ENCODE measurements at places on chromosomes 5 and 9.

GRCh38 chr9:33851301-33851700 lies 34.3 kb downstream of the UBE2R2 start:
- DNase-seq = no peak

DNA sequence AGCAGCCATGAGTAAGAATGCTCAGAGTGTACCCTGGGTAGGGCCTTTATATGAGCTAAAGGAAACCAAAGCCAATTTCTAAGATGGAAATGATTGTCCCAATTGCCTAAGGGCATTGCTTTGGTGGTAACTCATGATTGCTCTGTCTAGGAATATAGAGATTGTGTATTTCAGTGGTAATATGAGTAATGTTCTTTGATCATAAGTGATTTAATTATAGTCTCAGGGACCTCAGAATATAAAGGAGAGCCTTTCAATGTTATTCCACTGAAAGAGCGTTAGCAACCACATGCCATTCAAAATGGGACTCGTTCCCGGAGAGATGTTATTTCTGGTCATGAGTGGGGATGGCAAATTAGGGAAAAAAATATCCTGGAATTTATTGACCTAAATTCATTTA lies 340.5 kb downstream of the ARHGEF28 start:
- DNase-seq = no peak

- no peak for DNase-seq
These were observed 84.3 kb upstream of the CAST start for GRCh38 chr5:96577909-96578308.

GRCh38 chr5:142313682-142314081 lies 11.1 kb downstream of the SPRY4 start:
- DNase-seq = no peak

DNA sequence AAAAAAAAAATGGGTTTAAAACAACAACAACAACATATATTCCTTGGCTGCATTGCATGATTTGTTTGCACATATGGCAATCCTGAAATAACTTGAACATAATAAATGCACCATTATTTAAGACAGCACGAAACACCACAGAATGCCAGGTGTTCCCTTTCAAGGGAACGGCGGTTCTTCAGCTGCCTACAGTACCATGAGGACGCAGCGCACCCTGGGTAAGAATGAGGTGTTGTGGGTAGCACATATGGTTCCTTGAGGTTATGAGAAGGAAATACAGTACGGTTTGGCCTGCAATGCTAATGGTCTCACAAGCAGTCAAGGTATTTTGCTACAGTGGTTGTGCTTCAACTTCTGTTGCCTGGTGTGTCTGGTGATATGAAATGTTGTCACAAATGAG lies 174.8 kb downstream of the SLC12A2 start:
- DNase-seq = no peak

DNA sequence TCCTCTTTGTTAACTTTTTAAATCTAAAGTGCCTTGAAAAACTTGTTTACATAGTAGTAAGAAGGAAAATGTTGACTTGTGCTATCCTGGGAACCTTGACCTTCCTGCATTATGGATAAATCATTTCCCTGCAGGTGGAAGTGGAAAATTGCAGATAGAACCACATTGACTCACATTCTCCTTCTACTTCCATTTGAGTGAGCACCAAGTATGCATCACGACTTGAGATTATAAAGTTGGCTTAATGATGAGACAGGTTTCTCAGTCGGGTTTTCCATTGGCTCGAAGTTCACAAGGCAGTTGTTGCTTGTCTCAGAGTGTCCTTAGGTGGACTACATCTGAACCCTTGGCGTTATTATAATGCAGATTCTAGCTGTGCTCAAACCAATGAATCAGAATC lies 39.9 kb downstream of the DOCK8 start:
- no peak for DNase-seq

- DNase-seq = no peak
These were observed 372.3 kb downstream of the CDH18 start for GRCh38 chr5:19615661-19616060.

GRCh38 chr9:89436326-89436725 lies 61.6 kb downstream of the SEMA4D start:
- DNase-seq = no peak

DNA sequence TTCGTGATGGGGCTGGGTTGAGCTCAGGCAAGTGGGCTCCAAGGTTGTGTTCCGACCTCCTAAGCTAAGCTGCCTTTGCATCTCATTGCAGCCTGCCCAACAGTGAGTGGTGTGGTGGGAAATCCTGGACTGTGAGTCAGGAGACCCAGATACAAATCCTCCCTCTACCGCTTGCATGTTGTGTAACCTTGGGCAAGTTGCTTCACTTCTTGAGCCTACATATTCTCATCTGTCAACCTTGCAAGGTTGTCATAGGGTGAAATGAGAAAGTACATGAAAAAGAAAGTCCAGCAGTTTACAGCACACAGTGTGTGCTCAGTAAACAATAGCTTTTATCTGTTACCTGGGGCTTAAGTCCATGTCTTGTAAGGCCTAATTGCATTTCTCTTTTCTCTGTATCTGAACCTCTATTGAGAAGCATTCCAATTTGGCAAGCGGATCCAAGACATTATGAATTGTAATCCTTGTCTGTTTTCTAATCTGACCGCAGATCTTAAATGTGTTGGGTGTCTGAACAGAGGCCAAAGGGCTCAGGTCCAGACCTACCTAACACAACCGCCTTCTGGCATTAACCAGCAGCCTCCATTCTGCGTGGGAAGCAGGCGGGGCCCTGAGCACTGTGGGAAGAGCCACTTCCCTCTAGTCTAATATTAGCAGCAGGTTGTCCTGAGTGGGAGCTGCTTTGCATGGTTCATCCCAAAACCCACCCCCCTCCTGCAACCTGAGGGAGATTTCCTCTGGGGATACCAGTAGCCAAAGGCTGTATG lies 1.8 kb upstream of the GALNT12 start:
- DNase-seq = no peak

- DNase-seq = no peak
These were observed 99.6 kb downstream of the BASP1 start for GRCh38 chr5:17316970-17317459.

DNA sequence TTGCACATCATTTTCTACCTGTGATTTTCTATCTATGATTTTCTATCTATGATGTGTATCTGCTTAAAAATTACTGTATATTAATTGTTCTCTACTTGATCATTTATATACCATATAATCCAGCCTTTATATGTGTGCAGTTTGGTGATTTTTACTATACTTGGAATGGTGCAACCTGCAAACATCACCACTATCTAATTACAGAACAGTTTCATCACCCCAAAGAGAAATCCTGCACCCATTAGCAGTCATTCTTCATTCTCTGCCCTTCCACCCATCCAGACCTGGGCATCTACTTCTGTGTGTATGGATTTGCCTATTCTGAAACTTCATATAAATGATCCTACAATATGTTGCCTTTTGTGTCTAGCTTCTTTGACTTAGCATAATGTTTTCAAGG lies 51.3 kb downstream of the CARTPT start:
- DNase-seq = no peak

DNA sequence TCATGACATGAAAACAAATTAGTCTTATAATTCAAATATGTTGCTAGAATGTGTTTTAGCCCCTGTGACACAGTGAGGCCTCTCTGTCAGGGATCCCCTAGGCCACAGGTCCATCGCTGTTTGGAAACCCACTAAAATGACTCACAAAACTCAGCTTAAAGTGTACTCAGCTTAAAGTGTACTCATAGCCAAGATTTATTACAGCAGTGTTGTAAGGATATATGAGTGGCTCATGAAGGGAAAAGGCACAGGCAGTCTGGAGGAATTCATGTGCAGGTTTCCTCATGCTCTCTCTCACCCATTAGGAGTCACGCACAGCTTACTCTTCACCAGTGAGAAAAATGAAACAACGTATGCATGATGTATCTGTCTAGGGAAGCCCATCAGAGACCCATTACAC lies 24.4 kb upstream of the TGFBI start:
- no peak for DNase-seq

- DNase-seq = no peak
These were observed 54.6 kb upstream of the PHYKPL start for GRCh38 chr5:178287091-178287790.

GRCh38 chr5:149946118-149946517 lies 1.5 kb upstream of the PDE6A start:
- no peak for DNase-seq

DNA sequence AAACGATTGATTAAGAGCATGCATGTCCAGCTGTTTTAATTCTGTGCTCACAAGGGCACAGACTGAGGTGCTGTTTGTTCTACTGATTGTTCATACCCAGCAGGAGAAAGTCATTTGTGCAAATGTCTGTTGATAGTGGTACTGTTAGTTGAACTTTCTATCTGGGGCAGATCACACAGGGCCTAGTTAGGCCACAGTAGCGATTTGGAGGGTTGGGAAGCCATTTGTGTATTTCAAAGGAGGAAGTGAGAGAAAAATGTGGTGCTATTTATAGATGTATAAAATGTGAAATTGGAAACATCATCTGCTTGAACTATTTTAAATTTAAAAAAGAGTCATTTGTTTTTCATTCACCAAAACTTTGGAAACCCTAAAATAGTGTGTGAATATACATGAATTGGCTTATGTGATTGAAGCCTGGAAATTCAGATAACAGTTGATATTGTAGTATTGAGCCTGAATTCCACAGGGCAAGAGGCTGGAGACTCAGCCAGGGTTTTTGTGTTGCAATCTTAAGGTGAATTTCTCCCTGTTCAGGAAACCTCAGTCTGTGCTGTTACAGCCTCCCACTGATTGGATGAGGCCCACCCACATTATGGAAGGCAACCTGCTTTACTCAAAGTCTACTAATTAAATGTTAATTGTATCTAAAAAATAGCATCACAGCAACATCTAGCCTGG lies 162.0 kb upstream of the CDKN2B start:
- no peak for DNase-seq

DNA sequence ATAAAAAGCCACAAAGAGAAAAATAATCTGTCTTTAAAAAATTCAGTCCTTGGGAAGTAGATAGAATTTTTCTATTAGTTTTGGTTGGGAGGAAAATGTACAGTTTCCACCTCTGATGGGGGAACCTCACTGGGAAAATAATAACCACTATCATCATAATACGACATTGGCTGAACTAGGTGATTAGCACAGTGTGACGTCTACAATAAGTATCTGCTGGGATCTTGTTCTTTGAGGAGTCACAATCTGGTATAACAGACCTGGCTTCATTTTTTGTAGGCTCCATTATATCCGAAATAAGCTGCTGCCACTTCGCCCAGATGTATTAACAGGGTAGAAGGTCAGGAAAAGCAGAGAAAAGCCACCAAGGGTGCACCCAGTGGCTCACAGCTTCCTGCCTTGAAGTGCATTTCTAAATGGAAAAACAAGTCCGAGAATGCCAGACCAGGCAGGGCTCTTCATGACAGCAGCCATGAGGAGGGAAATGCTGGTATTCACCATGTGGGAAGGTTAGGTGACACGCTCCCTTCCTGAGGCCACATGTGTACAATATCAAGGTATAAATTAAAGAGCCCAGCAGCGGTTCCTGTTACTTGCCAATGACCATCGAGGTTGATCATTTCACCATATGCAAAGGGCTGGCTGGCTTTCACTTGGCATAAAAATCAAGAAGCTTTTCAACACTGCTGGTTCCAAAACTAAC lies 152.8 kb downstream of the PRELID2 start:
- DNase-seq = no peak
